H7 (cell line): ENCODE measurements at places on chromosomes 4 and X. TPM values are rescaled to one million over a fixed set of nuclear protein-coding genes. Genes with fewer than 3 reads are reported as not detected.

Gene CSAG3
- 0.52 TPM in 1 of 2 replicates, not detected in the other for total RNA-seq

DNA sequence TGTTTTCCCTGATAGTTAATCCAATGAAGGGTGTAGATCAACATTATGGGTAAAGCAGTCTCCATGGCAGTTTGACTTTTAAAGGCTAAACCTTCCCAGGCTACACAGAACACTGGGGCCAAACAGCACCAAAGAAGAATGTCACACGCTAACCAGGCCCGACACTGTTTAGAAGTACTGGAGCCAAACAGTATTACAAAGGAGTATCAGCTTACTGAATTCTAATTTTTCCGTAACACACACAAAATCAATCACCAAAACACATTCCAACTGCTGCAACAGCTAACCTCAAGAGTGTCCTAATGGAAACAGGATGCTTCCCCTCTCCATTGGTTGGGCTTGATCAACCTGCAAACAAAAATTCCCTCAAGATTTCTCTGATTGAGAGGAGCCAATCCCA is 783.5 kb downstream of the PCDH18 start:
- no peak for DNase-seq

GRCh38 chrX:78708816-78709215 is 38.7 kb upstream of the LPAR4 start:
- no peak for DNase-seq

DNA sequence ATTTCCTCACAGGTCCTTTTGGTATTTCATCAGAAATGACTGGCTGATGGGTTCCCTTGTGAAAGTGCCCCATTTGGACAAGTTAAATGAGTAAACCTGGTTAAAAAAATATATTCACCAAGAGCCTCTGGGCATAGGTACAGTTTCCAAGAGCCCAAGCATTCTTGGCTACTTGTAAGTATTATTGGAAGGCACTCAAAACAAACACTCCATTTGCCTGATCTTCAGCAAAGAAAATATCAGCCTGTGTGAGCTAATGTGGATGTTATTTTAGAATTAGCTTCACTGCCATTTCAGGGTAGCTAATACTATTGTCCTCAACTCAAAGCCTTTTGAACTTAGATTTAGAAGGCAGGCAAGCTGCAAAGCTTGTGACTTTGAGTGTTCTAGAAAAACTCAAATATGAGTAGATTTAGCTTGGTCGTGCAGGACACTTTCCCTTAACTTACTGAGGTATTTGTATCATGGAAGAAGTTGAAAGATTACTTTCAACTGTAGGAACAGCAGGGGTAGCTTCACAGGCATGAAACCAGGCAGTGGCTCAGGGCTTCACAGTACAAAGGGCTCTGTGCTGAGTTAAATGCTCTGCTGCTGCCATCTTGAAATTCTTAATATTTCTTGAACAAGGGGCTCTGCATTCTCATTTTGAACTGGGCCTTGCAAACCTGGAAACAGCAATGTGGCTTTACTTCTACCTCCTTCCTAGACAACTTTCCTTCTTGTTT is 177.2 kb downstream of the AMELX start:
- no peak for DNase-seq

- no peak for DNase-seq
Observed at GRCh38 chr4:186658657-186659056, 65.0 kb downstream of the FAT1 start.
